ENCODE measurements at places on chromosomes 16 and 17. TPM values are rescaled to one million over a fixed set of nuclear protein-coding genes. Genes with fewer than 3 reads are reported as not detected.

GRCh38 chr16:54672500-54672899 lies 258.2 kb upstream of the IRX5 start:
- no peak overlapping the region for H3K4me3 ChIP-seq
- H3K27me3 ChIP-seq: no peaks in the 10 kb centered on the region
- no peaks in the 10 kb centered on the region for H3K36me3 ChIP-seq

- H3K27ac ChIP-seq: no peak overlapping the region
- no peaks in the 10 kb centered on the region for H3K27me3 ChIP-seq
- DNase-seq: no peak
- H3K4me1 ChIP-seq: peaks cover 10% of the 10 kb centered on the region
- no peaks in the 10 kb centered on the region for H3K36me3 ChIP-seq
These were observed 15.4 kb upstream of the SEZ6 start for GRCh38 chr17:29021226-29021625.

Gene HEATR9
- not detected for total RNA-seq

- H3K4me3 ChIP-seq: no peak overlapping the region
- no peak overlapping the region for H3K27ac ChIP-seq
- no peaks in the 10 kb centered on the region for H3K36me3 ChIP-seq
- DNase-seq: no peak
- no peaks in the 10 kb centered on the region for H3K4me1 ChIP-seq
These were observed 43.9 kb downstream of the ZNF207 start for GRCh38 chr17:32393904-32394303.

GRCh38 chr16:12429756-12430155 lies 373.9 kb downstream of the CPPED1 start:
- no peaks in the 10 kb centered on the region for H3K36me3 ChIP-seq
- no peak for DNase-seq
- no peak overlapping the region for H3K27ac ChIP-seq
- H3K27me3 ChIP-seq: no peaks in the 10 kb centered on the region
- no peaks in the 10 kb centered on the region for H3K4me1 ChIP-seq

- no peaks in the 10 kb centered on the region for H3K36me3 ChIP-seq
- no peak for DNase-seq
- H3K4me1 ChIP-seq: no peaks in the 10 kb centered on the region
These were observed 30.0 kb downstream of the WSCD1 start for GRCh38 chr17:6100146-6100545.

DNA sequence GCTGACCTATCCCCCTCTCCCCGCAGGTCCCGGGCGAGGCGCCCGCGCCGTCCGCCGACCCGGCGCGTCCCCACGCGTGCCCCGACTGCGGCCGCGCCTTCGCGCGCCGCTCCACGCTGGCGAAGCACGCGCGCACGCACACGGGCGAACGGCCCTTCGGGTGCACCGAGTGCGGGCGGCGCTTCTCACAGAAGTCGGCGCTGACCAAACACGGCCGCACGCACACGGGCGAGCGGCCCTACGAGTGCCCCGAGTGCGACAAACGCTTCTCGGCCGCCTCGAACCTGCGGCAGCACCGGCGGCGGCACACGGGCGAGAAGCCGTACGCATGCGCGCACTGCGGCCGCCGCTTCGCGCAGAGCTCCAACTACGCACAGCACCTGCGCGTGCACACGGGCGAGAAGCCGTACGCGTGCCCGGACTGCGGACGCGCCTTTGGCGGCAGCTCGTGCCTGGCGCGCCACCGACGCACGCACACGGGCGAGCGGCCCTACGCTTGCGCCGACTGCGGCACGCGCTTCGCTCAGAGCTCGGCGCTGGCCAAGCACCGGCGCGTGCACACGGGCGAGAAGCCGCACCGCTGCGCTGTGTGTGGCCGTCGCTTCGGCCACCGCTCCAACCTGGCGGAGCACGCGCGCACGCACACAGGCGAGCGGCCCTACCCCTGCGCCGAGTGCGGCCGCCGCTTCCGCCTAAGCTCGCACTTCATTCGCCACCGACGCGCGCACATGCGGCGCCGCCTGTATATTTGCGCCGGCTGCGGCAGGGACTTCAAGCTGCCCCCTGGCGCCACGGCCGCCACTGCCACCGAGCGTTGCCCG lies 10.3 kb downstream of the ZNF771 start:
- H3K4me1 ChIP-seq: peaks cover 31% of the 10 kb centered on the region
- DNase-seq: peak; percentile 92
- H3K4me3 ChIP-seq: peak overlapping the region; percentile 18
- peak overlapping the region; percentile 84 for H3K27ac ChIP-seq
- H3K36me3 ChIP-seq: no peaks in the 10 kb centered on the region

Gene CD300H
- total RNA-seq: not detected
